GM23248 (cell line): ENCODE measurements at places on chromosomes 5 and 9. TPM values are rescaled to one million over a fixed set of nuclear protein-coding genes. Genes with fewer than 3 reads are reported as not detected.

- peak; percentile 35 for DNase-seq
These were observed 77.4 kb downstream of the MSX2 start for GRCh38 chr5:174801798-174802197.

GRCh38 chr5:127785098-127785927 is 82.1 kb downstream of the CCDC192 start:
- DNase-seq, result peak; percentile 93

- DNase-seq, result no peak
These were observed 1.5 kb downstream of the MPDZ start for GRCh38 chr9:13278023-13278367.

- DNase-seq, result peak; percentile 42
These were observed 150.4 kb downstream of the C5orf15 start for GRCh38 chr5:133818031-133818431.

Gene PDE8B
- not detected in 2 replicates for total RNA-seq

Gene BTNL8
- total RNA-seq, result not detected in 2 replicates

Gene CBY3
- total RNA-seq, result not detected in 2 replicates
